ENCODE measurements at places on chromosomes 3 and 15. TPM values are rescaled to one million over a fixed set of nuclear protein-coding genes. Genes with fewer than 3 reads are reported as not detected.
A peak's percentile ranks its signal among the peaks of the same experiment; 100 is the strongest.

DNA sequence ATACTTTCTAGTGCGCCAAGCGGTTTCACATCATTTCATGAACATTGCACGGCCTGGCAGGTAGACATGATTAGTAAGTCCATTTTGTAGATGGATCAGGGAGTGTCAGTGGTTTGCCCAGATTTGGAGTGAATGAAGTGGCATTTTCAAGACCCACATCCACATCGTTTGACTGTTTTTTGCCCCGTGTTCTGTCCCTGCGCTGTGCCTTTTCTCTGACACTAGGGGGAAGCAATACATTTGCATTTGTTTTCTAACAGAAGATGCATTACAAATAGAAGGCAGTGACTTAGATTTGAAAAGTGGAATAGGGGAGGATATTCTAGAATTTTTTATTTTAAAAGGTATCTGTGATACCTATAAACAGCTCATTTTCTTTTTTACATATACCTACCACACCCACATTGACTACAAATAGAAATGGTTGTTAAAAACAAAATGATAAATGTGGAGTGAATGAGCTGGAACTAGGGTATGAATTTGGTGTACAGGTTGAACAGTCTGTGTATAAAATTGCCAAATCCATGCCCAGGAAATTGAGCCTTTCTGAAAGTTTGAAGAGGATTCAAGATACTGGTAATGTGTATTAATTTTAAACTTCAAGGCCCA is 98.0 kb downstream of the USP13 start:
- DNase-seq: no peak

Gene FRG2C
- not detected for total RNA-seq

Gene EOMES
- 5.5 TPM for total RNA-seq

- peak; percentile 43 for DNase-seq
Measured at GRCh38 chr15:90058308-90058707, 44.0 kb downstream of the IDH2 start.

- no peak for DNase-seq
Measured at GRCh38 chr3:134651347-134652041, 672 bp upstream of the KY start.
